Stimulated activated CD4-positive, alpha-beta T cell treated with anti-CD3 and anti-CD28 coated beads, TNF-alpha, amount 100 ng/mL, for 1 hour (primary cell): ENCODE measurements at places on chromosomes 1 and 21.

DNA sequence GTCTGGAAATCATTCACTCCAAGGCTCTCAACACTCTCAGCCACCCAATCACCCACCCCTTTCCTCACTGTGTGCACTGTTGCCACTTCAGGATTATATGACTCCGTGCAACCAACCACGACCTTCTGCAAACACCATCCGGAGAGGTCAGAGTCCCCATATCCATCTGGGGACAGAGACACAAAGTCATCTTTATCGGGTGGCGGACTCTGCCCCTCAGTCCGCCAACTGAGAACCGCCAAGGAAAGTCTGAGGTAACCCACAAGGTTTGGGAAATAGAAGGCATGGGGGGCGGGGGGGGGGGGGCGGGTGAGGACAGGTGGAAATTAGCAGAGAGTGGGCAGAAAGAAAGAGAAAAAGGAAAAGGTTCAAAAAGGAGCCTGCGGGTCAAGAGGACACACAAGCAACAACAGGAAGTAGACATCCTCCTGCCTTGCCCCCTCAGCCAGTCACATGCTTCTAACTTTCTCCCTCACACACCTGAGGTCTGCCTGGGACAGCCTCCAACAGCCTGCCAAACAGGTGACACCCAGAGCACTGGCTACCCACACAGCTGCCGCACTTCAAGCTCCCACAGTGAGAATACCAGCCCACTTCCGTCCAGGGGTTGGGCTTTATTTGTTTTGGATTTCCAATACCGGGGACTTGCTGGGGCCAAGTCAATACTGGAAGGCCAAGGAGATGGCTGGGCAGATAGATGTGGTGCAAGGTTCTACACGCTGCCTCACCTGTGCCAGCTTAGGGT is 58.1 kb downstream of the SSBP3 start:
- DNase-seq: no peak

DNA sequence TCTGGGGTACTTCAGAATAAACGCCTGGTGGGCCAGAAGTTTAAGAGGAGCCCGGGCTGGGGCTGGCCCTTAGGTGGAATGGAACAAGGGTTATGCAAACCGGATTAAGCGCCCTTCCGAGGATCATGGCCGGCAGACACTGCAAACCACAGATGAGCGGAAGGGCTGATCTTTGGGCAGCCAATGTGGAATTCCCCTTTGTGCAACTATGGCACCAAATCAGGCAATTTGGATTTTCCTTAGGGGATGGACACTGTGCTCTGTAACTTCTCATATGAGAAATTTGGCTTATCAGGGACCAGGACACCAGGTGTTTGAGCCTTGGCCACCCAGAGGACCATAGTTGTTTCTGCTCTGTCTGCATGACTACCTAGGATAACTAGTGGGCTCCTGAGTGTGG is 5.7 kb upstream of the IL10 start:
- no peak for DNase-seq

DNA sequence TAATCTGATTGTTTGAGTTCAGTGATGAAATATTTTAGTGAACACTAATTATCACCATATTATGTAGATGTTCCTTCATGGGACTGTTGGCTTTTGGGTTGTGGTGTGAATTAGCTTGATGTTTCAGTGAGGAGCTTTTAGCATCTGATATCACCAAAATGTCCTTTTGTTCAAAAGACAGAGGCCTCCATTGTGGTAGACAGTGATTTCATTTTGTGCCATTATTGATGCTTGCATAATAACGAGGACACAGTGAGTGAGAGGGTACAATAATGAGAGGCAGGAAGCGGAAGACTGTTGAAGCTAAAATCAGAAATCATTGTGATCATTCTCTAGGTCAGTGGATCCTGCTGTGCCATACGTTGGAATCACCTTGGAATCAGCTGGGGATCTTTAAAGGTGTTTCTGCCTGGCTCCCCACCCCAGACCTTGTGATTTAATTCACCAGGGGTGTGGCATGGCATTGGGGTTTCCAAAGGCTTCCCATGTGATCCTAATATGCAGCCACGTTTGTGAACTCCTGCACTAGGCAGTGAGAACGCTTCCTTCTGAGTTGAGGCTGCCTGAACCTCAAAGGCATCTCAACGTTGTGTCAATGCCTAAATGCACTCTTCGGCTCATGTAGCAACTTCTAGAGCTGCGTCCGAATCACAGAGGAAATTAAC is 82.1 kb upstream of the KIF1B start:
- no peak for DNase-seq

GRCh38 chr1:115165776-115166175 is 76.5 kb upstream of the TSPAN2 start:
- no peak for DNase-seq

- no peak for DNase-seq
These were observed 38.2 kb downstream of the ETS2 start for GRCh38 chr21:38843806-38844503.
